Transverse colon (tissue), 4 donors: ENCODE measurements at places on chromosomes 12 and 14. TPM values are rescaled to one million over a fixed set of nuclear protein-coding genes. Genes with fewer than 3 reads are reported as not detected.

The TSHR gene
- total RNA-seq, result 1.2 TPM

The BICDL1 gene
- total RNA-seq, result 8.5 TPM

The SMOC1 gene
- total RNA-seq, result not detected

The IAPP gene
- total RNA-seq, result not detected

The ADAM20 gene
- 1.4 TPM for total RNA-seq

The EXOC3L4 gene
- total RNA-seq, result 43.6 TPM

The SYNDIG1L gene
- not detected for total RNA-seq

The OAS2 gene
- total RNA-seq, result 2.0 TPM

The DPPA3 gene
- not detected for total RNA-seq

The GABARAPL1 gene
- total RNA-seq, result 56.1 TPM

The RNASE3 gene
- not detected for total RNA-seq

The FAIM2 gene
- 1.5 TPM for total RNA-seq

The HOXC12 gene
- not detected for total RNA-seq

The CCDC175 gene
- total RNA-seq, result not detected

The HOXC5 gene
- total RNA-seq, result not detected

The OTOGL gene
- 0.60 TPM for total RNA-seq

The EID3 gene
- total RNA-seq, result 50.0 TPM

The PLA2G1B gene
- not detected for total RNA-seq

The C12orf60 gene
- 0.95 TPM for total RNA-seq

The PRH2 gene
- not detected for total RNA-seq

The SLCO1A2 gene
- total RNA-seq, result not detected

The GLT8D2 gene
- 3.3 TPM for total RNA-seq

GRCh38 chr12:6038160-6038559 is 86.3 kb downstream of the VWF start:
- peak; percentile 59 for DNase-seq

DNA sequence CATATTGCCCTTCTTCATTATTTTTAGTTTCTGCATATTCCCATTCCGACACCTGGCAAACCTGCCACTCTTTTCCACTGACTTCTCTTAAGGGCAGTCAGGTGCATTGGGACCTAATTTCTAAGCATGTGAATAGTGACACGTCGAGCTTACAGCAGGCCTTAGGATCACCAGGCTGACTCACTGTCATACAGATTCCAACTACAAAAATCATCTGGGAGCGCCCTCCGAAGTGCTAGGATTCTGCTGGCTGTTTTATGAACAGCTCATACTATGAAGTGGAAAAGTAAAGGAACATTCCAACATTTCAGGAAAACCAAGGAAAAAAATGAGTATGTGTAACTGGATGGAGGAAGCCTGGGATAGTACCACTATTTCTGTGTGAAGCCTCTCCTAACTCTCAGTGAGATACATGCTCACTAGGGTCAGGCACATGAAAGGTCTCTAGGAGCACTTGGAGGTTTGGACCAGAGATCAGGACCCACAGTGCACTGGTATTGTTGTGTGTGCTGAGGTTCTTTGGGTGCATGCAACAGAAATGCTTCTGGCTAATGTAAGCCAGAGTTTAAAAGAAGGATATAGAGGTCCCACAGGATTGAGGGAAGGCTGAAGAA is 257.4 kb downstream of the ZFP36L1 start:
- DNase-seq, result no peak

DNA sequence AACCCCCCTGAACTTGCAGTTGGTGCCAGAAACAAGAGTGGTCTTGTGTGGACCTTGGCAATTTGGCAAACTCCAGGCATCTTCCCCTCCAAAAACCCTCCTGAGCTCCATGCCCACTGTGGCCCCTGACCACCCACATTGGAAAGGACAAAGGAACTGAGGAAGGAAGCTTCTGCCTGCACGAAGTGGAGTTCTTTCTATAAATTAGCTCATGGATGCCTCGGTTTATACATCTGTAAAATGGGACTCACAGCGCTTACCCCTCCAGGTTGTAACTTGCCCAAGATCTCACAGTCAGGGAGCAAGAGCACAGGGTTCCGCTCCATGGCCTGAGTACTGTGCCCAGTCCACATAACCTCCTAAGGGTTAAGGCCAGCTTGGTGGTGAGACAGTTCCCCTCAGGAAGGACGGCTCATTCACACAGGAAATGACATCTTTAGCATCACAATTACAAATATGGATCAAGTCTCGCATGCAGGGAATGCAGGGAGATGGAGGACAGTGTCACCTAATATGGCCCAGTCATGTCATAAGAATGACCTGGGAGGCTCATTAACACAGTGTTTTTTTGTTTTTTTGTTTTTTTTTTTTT is 66.6 kb downstream of the CLMN start:
- no peak for DNase-seq

DNA sequence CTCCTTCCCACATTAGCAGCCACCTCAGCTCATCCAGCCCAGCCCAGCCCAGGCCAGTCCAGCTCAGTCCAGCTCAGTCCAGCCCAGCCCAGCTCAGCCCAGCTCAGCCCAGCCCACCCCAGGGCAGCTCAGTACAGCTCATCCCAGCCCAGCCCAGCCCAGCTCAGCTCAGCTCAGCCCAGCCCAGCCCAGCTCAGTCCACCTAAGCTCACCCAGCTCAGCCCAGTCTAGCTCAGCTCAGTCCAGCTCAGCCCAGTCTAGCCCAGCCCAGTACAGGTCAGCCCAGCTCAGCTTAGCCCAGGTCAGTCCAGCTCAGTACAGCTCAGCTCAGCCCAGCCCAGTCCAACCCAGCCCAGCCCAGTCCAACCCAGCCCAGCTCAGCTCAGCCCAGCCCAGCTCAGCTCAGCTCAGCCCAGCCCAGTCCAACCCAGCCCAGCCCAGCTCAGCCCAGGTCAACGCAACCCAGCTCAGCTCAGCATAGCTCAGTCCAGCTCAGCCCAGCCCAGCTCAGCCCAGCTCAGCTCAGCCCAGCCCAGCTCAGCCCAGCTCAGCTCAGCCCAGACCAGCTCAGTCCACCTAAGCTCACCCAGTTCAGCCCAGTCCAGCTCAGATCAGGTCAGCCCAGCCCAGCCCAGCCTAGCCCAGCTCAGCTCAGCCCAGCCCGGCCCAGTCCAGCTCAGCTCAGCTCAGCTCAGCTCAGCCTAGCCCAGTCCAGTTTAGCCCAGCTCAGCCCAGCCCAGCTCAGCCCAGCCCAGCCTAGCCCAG is 63.0 kb downstream of the TMEM121 start:
- DNase-seq, result no peak

GRCh38 chr14:102278631-102278935 is 26.4 kb downstream of the MOK start:
- no peak for DNase-seq

GRCh38 chr14:82855912-82856391 is 1322.3 kb upstream of the SEL1L start:
- no peak for DNase-seq

- DNase-seq, result no peak
Measured at GRCh38 chr12:98709022-98709421, 63.9 kb downstream of the APAF1 start.

- no peak for DNase-seq
Measured at GRCh38 chr14:74952180-74952665, 3.2 kb downstream of the PGF start.

GRCh38 chr14:58942516-58942915 is 246.0 kb upstream of the DAAM1 start:
- DNase-seq, result no peak

DNA sequence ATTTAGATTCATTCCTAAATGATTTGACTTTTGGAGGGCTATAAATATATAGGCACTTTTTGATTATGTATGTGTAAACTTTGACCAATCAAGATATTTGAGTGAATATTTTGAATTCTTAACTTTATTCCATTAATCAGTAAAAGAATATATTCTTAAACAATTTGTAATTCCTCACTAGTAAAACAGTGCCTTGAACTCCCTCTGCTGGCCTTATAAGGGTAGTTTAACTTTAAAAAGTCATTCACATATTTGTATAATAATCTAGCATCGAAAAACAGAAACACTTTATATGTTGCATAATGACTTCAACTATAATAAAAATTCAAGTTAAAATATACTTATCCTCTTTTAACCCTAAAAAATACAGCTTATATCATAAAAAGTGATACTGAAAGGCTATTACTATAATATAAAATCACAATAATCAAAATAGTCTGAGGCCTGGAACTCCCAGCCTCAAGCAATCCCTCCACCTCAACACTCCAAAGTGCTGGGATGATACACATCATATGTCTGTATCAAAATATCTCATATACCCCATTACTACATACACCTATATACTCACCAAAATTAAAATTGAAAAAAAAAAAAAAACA is 31.2 kb downstream of the CCDC59 start:
- no peak for DNase-seq

DNA sequence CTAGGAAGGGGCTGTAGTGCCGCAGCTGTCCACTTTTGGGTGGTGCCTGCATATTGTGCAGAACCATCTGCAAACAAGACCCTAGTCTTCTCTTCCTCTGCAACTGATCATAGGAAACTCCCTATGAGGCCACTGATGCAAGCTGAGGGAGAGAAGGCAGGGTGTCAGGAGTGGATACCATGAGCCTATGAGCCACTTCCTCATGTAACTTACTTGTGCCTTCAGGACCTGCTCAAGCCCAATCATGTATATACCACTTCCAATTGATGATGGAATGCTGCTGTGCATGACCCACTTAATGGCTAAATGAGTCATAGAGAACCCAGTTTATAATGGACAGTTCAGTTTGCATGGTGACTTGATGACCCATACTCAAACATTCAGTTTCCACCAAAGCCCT is 107.9 kb downstream of the ALG10B start:
- DNase-seq, result no peak

DNA sequence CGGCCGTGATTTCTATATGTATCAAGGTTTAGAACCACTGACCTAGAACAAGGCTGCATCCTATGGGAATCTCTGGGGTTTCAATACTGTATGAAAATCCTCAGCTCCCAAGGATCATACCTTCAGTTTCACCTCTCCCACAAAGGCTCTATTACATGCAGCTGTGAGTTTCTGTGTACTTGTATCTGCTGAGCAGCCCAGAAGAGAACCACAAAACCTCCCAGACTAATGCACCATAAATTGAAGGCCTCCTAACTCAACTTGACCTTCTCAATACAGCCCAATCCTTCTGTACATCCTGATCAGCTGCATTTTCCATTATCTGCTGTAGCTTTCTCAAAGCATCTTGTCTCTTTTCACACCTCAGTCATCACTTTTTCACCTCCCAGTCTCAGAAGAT is 5.4 kb upstream of the KCNH5 start:
- DNase-seq, result no peak

GRCh38 chr12:117352206-117352605 is 9.2 kb downstream of the NOS1 start:
- no peak for DNase-seq

- no peak for DNase-seq
Measured at GRCh38 chr14:75732888-75733287, 71.8 kb downstream of the TTLL5 start.

DNA sequence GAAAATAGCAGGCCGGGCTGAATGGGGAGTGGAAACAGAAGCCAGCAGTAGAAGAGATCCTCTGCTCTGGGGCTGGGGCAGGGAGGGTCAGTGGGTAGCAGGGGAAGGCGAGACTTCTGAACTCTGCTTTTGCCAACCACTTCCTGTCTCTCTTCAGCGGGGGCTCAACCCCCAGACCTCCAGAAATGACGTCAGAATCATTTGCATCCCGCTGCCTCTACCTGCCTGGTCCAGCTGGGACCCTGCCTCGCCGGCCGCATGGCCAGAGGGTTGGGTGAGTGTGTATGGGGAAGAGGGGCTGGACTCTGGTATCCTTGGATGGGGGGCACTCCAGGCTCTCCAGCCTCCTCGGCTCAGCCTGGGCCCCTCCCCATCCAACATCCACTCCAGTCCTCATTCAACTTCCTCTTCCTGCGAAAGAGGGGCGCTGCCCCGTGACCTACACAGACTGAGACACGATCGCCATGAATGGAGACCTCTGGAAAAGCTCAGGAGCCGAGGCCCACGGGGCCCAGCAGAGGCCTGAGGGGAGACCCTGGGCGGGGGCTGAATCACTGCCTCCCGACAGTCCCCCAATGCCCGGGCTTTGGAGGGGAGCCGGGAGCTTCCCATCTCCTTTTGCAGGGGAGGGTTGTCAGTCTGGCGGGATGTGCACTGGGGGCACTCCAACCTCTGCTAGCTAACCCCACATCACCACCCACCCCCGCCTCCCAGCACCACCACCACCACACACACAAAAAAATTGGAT is 458 bp upstream of the HOXC4 start:
- no peak for DNase-seq

- no peak for DNase-seq
Measured at GRCh38 chr14:77212097-77212870, 30.7 kb downstream of the TMEM63C start.

- no peak for DNase-seq
Measured at GRCh38 chr14:61334197-61334701, 12.9 kb downstream of the PRKCH start.

GRCh38 chr14:61253064-61253738 is 27.9 kb downstream of the TMEM30B start:
- no peak for DNase-seq

DNA sequence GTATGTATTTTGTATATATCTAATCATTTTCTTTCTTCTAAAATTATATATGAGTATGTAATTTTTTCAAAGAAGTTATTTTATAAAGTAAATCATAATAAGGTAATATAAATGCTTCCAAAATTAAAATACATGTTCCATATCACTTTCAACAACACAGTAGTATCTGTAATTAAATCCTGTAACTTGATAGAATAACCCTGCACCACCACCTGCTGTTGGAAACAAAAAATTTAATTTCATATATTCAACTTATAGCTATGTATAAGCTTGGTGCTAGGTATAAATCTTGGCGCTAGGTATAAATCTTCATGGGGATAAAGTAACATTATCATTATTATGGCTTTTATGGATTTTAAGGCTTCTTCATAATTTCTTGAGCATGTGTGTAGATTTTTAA is 149.7 kb upstream of the DCN start:
- DNase-seq, result no peak

DNA sequence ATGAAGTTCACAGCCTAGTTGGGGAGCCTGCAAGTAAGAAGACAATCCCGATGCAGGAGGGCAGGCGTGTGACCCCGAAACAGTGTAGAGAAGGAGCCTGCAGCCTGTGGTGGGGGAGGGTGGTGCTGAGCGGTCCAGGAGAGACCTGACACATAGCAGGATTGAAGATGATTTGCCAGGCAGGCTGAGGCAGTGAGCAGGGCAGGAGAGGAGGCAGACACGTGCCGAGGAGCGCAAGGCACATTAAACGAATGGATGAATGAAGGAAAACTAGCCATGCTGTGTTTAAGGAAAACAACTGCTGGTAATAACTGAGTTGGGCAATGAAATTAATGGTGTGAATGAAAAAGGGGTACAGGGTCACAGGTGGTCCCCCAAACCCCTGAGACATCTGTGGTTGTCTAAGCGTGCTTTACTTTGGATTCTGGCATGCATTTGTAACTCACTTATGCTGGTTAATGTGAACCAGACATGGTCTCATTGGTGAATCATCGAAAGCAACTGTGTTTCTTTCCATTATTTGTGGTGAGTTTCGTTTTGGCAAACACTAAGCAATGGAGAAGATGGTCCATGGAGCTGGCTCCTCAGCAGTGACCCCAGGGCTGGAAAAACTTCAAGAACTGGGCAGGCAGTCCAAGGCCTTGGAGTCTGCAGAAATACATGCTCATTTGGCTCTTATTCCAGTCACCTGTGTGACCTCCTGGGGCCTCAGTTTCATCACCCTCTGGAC is 96.9 kb upstream of the EVL start:
- no peak for DNase-seq
